ENCODE measurements at places on chromosomes 11 and 22.

DNA sequence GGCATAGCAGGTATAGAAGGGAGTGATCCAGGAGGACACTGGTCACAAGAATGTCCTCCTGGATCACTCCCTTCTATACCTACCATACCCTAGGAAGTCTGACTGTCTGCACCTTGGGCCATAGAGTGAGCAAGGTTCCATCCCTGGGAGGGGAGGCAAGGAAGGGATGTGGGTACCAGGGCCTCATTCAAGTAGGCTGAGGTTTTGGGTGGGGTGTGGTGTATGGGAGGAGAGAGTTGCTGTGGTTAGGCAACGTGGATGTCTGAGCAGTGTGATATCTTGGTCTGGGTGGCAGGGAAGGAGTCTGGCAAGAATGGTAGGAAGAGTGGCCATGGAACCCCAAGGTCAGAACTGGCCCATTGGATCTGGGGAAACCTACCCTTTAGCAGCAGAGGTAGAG lies 13.2 kb downstream of the PPFIBP2 start:
- no peak for DNase-seq

DNA sequence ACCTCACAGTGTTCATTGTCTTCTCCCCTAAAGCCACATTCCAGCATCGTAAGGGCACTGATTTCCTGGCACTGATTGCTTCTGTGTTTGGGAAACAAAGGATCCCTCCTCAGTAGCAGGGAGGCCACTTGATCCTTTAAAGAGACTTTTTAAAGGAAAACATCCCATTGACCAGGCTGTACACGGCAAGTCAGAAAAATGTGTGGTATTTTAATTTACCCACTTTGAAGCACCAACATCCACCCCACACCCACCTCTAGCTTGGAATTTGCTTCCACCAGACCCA lies 364.9 kb downstream of the SHANK2 start:
- no peak for DNase-seq

GRCh38 chr11:47154616-47155570 lies 21.8 kb downstream of the ARFGAP2 start:
- DNase-seq = no peak

DNA sequence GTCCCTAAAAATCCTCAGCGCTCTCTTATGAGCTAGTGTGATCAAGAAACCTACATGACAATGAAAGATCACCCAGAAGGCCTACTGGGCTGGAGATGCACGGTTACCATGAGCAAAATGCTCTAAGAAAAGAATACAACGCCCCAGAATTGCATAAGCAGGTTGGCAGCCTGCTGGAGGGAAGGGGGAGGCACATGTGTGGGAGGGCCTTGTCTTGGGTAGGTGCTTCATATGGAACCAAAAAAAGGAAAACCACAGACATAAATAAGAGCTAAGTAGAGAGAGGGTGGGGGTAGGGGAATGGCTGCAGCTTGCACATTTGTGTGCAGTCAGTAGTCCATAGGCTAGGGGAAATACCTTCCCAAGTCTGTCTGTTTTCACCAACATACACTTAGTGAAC lies 2.8 kb downstream of the SIAE start:
- DNase-seq = no peak

- DNase-seq = no peak
Observed at GRCh38 chr22:27336151-27337090, 465.1 kb downstream of the MN1 start.

DNA sequence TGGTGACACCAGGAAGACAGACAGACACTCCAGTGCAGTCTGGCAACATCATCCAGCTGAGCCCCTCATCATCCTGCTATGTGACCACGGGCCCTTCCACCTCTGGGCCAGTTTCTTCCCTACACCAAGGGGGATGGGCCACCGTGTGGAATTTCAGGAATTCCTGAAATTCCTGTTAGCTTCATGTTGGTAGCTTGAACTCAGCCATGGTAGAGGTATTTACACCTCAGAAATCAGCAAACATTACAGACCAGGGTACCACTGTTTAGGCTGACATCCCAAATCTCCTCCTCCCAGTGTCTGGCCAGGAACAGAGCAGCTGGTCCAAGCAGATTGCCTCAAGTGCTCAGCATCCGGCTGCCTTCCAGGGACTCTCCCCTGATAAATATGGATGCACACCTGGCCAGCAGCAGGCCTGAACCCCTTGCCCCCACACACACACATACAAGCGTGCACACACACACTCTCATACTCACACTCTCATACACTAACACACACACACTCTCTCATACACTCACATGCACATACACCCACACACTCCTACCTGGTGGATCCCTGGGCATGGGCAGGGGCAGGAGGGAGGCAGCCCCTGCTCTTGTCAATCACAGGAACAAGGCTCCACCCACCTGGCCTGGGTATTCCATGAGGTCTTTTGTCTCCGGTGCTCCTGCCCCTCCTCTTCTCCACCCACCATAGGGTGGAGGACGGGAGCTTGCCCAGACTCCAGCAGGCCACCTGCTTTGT lies 85.2 kb downstream of the BUD13 start:
- DNase-seq = no peak

DNA sequence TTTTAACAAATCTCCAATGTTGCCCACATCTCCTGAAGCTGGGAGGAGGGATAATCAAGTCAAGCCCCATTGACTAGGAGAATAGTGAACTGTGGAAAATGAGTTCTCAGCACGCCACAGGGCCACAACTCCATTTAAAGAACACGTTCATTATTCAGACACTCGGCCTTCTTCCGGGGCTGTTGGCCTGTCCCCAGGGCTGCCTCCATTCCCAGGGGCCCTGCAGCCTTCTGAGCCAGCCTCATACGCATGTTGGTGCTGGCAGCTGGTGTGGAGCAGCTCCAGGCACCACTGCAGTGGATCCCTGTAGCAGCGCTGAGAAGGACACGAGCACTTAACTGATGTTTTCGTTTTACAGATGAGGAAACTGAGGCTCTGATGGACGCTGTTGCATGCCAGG lies 87.5 kb upstream of the RCN1 start:
- DNase-seq = no peak

- DNase-seq = no peak
Observed at GRCh38 chr11:104967534-104968354, 630 bp downstream of the CASP4 start.

DNA sequence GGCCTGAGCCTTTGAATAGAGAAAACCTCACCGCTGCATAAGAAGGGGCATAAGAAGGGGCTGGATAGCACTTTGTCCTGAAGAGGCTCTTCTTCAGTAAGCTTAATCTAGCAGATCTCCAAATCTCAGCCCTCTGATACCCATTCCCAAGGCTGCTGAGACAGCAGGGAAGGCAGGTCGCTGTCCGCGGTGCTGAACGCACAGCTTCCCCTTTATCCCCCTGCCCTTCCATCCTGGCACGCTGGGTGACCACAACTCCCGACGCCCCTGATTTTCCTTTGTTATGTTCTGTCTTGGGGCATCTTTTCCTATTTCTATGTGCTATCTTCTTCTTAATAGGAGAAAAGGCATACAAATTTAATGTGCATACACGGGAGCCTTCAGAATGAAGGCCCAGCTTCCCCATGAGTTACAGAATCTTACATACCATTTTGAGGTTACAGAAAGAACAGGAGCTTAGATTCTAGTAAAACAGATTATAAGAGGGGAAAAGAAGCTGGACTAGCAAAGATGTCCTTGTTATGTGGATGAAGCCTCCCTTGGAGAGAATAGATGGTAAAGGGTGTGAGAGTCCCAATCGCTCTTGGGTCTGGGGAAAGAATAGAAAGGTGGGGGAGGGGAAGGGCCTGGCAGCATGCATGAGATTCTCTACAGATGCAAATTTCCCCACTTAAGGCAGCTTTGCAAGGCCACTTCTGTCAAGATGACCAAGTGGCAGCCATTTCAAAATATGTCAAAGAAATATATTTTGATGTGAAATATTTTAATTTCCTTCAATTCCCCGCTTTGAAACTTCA lies 5.7 kb upstream of the SULT4A1 start:
- DNase-seq = no peak

- no peak for DNase-seq
Observed at GRCh38 chr22:49634006-49634772, 193.5 kb downstream of the BRD1 start.

DNA sequence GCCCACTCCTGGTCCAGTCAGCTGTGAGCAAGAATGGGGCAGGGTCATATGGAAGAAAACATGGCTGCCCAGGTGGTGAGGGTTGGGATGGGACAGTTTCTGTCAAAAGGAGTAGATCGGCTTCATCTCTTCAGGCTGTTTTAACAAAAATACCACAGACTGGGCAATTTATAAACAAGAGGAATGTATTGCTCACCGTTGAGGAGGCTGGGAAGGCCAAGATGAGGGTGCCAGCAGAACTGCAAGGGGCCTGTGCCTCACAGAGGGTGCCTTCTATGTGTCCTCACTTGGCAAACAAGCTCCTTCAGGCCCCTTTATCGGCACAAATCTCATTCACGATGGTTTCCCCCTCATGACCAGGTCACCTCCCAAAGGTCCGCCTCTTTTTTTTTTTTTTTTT lies 18.1 kb upstream of the RELT start:
- DNase-seq = no peak

DNA sequence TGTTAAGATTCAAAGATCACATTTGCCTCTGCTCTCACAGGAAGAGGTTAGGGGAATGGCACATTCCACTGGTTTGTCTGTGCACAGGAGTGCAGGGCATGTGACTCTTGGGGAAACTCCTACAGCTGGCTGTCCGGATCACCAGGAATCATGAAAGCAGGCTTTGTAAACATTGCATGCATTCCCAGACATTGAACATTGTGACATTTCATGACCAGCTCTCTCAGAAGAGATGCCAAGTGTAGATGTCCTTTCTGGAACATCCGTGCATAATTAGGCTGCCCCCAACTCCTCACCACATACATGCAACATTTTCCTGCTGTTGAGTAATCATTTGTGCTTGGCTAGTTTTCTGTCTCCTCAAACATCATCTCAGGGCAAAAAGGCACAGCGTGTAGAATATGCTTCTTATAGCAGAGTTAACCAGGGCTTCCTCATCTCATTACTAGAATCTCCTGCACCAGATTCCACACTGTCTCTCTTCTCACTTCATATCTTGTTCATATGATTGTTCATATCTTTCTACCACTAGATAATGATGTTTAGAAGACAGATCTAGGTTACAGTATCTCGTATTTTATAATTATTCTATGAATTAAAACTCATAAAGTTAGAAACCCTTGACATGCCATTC lies 694.7 kb downstream of the NTM start:
- no peak for DNase-seq

DNA sequence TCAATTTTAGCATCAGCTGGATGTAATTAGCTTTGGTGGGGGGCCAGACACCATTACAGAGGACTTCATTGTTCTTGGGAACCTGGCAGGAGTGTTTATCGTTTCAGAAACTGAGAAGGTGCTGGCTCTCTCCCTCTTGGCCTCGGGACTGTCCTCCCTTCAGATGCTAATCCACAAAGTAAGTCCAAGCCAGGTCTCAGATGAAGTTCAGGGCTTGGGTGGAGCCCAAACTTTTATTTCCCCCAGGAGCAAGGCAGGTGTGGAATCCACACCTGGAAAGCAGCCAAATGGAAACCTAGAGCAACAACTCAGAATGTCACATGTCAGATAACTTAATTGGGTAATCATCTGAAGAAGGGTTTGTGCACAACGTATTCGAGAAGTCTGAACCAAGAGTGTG lies 119.2 kb downstream of the ME3 start:
- no peak for DNase-seq

GRCh38 chr11:95283650-95284049 lies 52.6 kb upstream of the SESN3 start:
- DNase-seq = no peak

- DNase-seq = no peak
Observed at GRCh38 chr11:83120327-83120726, 36.6 kb upstream of the PCF11 start.

DNA sequence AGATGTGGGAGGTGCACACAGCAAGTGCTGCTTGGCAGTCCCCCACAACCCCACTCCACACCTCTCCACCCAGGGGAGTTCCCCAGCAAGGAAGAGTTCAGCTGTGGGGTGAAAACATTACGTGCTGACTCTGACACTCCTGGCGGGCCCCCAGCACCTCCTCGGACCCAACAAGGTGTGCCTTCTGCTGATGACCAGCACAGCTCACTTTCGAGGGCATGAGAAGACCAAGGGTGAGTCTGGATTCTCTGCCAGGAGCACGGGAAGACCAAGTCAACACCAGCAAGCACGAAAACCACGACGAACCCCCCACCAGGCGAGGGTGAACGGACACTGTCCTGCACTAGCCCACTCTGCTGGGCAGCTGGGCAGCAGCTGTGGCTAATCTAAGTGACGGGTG lies 1.4 kb downstream of the ALG12 start:
- no peak for DNase-seq

- no peak for DNase-seq
Observed at GRCh38 chr22:46674367-46674781, 54.2 kb downstream of the GRAMD4 start.

DNA sequence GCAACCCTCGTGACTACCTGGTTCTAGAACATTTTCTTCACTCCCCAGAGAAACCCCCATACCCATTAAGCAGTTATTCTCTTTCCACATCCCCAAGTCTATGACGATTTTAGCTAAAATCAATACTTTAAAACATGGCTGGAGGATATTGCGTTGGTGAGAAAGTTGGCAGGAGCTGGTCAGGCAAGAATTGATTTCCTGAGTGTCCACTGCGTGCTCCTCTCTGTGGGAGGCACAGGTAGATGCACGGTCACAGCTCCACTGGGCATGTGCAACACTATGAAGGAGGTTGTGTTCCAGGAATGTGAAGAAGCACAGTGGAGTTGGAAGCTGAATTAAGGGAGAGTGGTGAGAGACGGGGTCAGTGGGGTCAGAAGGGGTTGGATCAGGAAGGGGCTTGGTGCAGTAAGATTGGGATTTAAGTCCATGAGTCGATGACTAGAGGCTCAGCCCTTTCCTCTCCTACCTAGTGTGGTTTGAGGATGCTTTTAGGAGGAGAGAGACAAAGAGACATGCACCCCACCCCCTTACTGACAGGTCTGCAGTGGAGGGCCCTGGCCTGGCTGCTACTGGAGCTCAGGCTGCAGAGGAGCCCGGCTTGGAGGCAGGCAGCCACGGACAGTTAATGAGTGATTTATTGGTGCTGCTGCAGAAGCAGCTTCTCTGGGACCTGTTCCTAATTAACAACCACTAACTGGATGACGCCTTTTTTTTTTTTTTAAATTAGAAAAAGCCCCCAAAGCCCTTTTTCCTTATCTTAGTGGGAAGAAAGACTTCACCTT lies 395.6 kb downstream of the TENM4 start:
- no peak for DNase-seq

- DNase-seq = no peak
Observed at GRCh38 chr11:110106713-110107274, 13.6 kb downstream of the ZC3H12C start.

DNA sequence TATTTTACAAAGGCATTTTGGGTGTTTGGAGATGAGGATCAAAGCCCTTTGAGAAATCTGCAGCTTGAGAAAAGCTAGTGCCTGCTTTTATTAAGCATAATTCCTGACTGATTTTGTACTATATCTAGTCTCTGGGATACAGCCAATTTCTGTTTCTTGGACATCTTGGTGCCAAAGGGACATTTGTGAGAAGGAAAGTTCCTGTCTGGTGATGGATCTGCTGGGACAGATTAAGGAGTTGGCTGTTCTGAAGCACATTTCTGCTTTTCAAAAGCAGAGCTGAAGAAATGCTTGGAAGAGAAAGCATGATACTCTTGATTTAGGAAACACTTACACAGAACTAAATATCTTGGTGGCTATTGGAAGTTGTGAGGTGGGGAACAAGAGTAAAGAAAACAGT lies 254.6 kb upstream of the CCDC90B start:
- no peak for DNase-seq

GRCh38 chr11:85712953-85713352 lies 27.0 kb upstream of the CCDC89 start:
- no peak for DNase-seq
